ENCODE measurements at places on chromosomes 5 and 9.

- DNase-seq = no peak
These were observed 14.8 kb upstream of the PLEKHG4B start for GRCh38 chr5:77170-77501.

DNA sequence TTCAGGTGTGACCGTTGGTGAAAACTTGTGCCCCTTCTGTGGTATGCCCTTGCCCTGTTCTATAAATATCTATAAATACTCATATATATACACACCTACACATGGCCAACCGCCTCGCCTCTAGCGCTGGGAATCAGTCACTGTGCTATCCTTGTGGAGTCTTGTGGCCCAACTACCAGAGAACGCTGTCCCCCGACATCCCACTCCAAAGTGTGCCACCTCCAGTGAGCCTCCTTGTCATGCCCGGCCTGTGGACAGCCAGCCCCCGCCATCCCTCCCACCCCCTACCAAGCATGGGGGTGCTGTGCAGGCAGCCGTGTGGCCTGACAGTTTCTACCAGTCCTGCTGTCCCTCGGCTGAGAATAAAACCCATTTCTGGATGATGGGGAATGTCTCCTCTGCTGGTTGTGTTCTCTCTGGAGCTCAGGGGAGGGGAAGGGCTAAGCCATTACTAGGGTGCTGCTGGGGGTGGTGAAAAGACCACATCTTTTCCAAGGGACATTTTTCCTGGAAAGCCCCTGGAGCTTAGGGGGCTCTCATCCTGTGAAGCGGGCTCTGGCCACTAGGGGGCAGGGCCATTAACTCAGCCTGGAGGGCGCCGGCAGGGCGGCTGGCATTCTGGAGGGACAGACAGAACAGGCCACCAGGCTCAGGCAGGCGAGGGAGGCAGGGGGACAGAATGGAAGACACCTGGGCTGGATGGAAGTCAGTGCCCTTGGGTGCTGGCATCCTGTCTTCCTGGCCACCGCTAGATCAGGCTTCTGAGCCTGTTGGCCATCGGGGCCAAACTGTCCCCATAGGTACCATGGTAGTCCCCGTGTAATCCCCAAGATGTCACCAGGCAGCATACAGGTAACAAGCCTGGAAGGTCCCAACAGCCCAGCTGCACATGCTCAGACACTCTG, 20.7 kb downstream of the GOLGA2 start:
- DNase-seq = peak; percentile 55

- no peak for DNase-seq
These were observed 10.3 kb downstream of the GOLPH3 start for GRCh38 chr5:32163785-32164184.

- peak; percentile 72 for DNase-seq
These were observed 572.5 kb upstream of the RGMB start for GRCh38 chr5:98200726-98201541.

DNA sequence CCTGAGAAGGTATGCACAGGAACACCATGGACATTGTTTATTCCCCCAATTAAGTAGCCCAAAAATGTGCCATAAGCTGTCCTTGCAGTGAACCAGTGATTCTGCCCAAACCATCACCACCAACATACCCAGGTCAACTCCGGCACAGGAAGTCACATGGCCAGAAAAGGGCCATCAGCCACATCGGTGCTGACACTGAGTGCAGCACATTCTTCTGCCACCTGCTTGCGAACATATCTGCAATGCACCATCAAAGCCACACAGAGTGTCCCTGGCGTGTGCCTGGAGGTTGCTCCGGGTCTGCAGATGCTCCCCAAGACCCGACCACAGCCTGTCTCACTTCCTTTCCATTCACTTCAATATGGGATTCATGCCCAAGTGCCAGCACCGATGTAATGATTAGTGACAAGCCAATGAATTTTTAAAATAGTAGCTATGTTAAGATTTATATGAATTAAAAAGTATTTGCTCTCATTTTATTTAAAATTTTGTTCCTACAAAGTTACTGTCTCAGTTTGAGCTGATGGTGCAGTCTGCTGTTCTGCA, 37.6 kb downstream of the SYK start:
- no peak for DNase-seq

GRCh38 chr5:73946278-73946677, 320.3 kb downstream of the ARHGEF28 start:
- DNase-seq = no peak
